ENCODE measurements at places on chromosomes 2 and 18.

DNA sequence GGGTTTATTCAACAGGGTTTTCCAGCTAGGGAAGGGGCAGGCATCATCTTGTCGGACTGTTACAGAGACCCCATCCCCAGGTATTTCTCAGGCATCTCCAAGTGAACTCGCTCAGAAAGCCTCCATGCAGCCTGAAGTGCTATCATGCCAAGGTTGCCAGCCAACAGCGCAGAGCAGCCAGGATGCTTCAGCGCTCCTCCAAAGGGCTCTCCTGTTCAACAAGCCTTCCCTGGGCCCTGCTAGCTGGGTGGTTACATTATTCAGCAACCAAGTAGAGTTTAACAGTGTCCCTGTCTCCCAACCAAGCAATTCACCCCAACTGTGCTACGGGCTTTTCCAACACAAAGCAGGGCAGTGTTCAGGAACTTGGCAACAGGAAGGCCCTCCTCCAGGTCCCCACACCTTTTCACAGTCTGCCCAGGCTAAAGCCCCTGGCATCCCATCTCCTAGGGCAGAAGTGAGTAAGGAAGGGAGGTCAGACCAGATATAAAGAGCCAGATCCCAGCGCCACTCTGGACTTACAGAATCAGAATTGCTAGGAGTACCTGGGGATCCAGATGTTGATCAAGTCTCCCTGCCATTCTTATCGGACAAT is 52.9 kb downstream of the ZBTB7C start:
- no peak for DNase-seq

GRCh38 chr18:35334212-35334611 is 10.0 kb downstream of the ZNF24 start:
- no peak for DNase-seq

DNA sequence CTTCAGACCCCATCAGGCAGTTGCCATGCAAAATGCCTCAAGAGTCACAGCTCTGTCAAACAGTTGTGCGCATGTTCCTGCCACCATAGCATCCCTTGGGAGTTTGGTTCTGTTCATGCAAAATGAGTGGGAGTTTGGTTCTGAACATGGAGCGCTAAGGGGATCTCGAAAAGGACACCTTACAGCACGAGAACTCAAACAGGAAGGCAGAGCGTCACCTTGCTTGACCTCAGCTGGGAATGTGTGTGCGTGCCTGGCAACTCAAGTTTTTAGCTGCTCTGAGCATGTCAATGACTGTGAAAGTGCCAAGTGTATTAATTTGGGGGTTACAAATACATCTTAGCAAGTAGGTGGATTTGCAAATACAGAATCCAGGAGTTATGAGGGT is 16.6 kb downstream of the MALL start:
- DNase-seq: no peak

DNA sequence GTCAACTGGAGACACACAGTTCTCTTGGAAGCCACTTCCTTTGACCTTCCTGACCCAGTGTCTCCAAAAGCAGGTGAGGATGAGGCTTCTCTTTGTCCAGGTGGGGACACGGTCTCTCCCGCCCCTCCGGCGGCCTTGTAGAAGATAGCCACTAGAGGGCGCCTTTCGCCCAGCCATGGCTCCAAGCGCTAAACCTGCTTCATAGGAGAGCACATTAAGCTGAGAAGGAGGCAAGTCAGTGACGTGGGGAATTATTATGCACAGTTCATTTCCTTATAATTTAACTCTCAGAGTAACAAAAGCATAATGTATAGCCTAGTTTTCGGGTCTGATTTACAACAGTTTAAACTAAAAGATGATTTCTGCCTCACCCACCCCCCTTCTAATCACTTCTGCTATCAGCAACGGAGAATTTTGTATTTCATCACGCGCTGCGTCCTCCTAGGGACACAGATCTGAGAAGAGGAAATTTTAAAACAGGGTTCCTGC is 208.7 kb downstream of the ICOS start:
- peak; percentile 93 for DNase-seq

DNA sequence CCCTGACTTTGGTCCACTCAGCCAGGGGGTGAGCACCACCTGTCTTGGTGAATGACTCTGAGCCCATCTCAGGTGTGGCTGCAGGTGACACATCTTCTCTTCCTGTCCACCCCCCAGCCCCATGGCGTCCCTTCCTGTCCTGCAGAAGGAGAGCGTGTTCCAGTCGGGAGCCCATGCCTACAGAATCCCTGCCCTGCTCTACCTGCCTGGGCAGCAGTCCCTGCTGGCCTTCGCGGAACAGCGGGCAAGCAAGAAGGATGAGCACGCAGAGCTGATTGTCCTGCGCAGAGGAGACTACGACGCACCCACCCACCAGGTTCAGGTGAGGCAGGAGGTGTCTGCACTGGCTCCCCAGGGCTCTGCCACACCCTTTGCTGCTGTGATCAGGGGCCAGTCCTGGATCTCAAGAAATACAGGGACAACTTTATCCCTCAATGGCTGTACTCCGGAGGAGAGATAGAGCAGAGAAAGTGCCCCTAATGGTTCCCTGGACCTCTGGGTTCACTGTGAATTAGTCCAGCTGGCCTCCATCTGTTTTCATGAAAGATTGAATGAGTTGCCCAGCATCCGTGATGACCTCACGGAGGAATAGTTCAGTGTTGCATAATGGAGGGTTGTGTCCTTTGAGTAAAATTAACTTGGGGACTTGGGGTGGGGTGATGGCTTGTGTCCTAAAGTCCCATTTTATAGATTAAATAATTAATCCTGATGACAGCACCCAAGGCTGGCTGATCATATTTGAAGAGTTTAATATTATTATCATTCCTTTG is at the start of gene NEU2:
Gene NEU2 (plus strand): TSS at position 122 of the 770 bp plus-strand sequence. CDS start 0 bp downstream, at position 122.
- no peak for DNase-seq

DNA sequence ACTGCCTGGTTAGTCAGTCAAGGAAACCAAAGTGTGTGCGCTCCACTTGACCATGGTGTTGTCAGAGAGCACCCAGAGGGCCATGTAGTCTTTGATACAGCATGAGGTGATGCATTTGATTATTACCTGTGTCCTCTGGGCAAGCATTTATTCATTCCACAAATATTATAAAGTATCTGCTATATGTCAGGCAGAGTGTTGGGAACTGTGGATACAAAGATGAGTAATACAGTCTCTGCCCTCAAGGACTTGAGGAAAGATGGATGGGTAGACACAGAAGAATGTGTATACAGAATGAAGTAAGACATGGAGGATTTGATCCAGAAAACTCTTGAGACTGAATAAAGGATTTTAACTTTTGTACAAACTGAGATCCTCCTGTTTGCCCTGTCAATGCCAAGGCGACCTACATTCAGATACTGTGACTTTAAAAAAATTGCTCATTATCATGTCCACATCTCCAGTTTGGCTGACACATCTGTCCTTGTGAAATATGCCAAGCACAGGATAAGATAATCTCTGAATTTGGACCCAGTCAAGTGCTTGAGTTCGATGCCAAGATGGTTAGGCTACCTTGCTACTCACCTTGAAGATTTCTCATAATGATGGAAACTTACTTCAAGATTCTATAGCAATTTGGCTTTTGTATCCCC is 50.8 kb downstream of the ACYP2 start:
- no peak for DNase-seq

DNA sequence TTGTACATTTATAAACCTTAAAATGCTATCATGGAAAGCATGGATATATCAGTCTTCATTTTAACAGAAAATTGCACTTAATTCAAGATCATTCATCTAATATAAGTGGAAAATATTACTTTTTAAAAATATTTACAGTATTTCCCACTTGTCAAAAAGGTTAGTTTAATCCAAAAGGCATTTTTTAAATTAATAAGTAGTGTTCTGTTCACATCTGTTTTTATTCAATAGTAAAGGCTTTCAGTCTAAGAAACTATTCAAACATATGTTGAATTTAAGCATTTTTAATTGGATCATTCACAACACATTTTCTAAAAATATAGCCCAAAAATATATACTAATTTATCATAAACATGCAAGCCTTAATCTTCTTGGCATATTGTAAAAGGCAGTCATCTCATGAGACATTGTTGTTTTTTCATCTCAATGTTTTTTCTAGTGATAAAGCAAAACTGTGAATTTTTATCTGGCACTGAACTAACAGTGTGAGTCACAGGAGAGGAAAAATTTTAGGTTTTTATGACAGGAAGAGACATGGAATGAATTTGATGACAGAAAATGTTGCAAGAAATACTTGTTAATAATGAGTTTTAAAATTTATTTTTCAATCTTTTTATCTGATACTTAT is 1642.5 kb upstream of the TMEFF2 start:
- peak; percentile 71 for DNase-seq

DNA sequence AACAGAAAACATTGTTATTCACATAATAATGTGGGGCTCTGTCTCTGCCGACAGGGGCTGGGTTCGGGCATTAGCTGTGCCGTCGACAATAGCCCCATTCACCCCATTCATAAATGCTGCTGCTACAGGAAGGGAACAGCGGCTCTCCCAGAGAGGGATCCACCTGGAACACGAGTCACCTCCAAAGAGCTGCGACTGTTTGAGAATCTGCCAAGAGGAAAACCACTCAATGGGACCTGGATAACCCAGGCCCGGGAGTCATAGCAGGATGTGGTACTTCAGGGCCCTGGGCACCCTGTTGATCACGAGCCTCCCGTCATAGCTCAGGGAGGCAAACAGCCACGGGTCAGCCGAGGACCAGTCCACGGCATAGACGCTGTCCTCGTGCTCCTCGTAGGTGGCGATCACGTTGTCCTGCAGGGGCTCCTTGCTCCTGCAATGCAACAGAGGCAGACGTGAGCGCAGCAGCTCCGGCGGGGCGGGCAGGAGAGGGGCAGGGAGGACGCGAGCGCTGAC is 188.5 kb downstream of the EIPR1 start:
- no peak for DNase-seq

DNA sequence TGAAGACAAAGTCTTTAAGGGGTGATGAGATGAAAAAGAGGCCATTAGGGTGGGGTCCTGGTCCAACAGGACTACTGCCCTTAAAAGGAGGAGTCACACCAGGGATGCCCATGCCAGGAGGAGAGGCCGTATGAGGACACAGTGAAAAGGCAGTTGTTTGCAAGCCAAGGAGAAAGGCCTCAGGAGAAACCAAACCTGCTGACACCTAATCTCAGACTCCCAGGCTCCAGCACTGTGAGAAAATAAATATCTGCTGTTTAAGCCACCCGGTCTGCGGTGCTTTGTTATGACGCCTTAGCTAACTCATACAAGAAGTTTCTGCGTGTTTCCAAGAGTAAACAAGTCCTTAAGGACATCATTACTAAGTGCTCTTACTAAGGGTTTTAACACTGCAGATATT is 93.6 kb downstream of the DNER start:
- no peak for DNase-seq

DNA sequence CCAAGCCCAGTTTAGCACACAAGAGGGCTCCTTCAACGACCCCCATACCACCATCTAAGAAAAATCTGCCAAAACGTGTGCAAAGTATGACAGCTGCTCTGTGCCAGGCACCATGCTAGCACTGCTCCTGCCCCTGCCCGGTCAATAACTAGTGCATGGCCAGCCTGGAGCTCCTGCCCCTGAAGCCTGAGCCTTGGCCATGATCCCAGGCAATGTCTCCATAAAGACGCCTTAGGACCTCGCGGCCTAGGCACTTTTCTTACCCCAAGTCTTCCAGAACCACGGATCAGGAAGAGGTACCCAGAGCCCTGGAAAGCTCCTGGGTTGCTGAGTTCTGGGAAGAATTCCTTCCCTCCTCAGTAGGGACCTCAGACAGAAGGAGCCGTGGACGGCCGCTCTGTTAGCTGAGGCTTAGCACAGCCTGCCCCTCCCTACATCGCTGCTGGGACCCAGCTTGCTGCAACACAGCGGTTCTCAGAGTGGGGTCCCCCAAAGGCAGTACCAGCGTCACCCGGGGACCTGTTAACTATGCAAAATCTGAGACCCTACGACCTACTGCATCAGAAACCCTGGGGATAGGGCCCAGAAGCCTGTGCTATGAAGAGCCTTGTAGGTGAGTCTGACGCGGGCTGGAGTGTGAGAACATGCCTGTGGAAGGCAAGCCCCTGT is 117.8 kb upstream of the TWIST2 start:
- no peak for DNase-seq

- DNase-seq: peak; percentile 32
Measured at GRCh38 chr2:203122317-203122986, 107.8 kb downstream of the NBEAL1 start.

DNA sequence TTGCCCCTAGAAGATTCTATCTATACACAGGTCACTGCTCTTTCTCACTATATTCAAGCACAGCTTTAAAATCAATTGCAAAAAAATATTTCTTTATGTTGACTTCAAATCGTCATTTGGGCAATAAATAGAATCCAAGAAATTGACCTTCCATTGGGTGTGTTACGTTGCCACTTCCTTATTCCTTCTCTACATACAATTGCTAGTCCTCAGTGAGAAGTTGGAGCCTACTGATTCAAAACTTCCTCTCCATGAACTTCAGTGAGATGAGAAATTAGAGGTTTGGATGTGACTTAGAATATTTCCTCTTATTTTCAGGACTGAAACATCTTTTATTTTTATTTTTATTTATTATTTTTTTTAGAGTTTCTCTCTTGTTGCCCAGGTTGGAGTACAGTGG is 40.3 kb downstream of the PMAIP1 start:
- DNase-seq: no peak

DNA sequence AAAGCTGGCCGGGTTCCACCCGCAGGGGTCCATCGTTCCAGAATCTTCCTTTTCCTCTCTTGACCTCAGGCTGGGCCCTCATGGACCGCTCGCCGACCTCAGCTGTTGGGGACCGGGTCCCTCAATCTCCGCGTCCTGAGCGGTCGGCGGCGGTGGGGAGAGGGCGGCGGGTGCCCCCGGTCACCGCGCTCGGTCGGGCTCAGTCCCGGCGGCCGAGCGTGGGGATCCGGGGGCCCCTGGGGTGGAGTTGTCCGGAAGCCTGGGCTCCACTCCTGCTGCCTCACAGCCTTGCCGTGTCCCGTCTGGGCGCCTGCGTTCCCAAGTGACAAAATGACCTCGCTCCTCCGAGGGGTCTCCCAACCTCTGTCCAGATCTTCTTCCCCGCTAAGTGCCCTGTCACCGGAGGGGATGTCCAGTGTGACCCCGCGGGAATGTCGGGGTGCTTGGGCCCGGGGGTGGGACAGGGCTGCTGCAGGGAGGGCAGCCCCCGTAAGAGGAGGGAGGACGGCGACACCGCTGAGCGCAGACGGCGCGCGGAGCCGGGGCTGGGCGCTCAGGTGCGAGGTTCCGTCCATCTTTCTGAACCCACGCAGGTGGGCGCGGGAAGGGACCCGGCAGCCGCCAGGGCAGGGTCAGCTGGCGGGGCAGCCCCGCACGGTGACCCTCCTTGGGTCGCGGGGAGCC is 16.0 kb upstream of the E2F6 start:
- DNase-seq: no peak

GRCh38 chr2:172643142-172643541 is 87.3 kb downstream of the PDK1 start:
- no peak for DNase-seq

GRCh38 chr2:119349289-119349688 is 17.3 kb downstream of the C2orf76 start:
- no peak for DNase-seq

- no peak for DNase-seq
Measured at GRCh38 chr2:64328415-64328722, 125.6 kb upstream of the LGALSL start.
